Fibroblast of skin of right biceps (primary cell): ENCODE measurements at places on chromosomes 11 and 22.

- peak; percentile 55 for DNase-seq
Observed at GRCh38 chr22:24155627-24156140, 25.6 kb upstream of the SUSD2 start.

- DNase-seq = no peak
Observed at GRCh38 chr11:68956142-68956541, 24.6 kb downstream of the MRGPRD start.

GRCh38 chr11:123429336-123429735, 733 bp upstream of the GRAMD1B start:
- peak; percentile 93 for DNase-seq

DNA sequence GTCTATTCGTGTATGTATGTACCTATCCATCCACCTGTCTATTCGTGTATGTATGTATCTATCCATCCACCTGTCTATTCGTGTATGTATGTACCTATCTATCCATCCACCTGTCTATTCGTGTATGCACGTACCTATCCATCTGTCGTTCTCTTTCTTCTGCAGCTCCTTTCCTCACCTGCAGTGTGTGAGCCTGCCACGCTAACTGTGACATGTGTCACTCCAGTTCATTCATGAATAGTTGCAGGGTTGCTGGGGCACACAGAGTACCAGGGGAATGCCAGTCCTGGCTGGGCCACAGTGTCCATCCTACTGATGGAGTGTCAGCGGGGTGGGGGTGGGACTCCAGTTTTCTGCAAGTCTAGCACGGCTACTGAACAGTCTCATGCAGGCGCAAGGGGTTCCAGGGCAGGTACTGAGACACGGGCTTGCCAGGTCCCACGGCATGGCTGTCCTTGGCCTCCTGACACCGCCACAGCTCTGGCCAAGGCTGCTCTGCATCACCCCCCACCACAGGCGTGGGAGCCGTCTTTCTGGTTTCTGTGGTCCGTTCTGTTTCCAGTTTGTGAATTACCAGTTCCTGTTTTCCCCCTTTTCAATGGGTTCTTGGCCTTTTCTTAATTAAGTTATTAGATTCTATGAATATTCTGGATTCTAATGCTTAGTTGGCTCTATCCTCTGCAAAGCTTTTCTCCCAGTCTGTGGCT, 88.8 kb upstream of the CLDN5 start:
- DNase-seq = no peak

GRCh38 chr11:32137869-32138268, 47.0 kb downstream of the RCN1 start:
- DNase-seq = no peak

DNA sequence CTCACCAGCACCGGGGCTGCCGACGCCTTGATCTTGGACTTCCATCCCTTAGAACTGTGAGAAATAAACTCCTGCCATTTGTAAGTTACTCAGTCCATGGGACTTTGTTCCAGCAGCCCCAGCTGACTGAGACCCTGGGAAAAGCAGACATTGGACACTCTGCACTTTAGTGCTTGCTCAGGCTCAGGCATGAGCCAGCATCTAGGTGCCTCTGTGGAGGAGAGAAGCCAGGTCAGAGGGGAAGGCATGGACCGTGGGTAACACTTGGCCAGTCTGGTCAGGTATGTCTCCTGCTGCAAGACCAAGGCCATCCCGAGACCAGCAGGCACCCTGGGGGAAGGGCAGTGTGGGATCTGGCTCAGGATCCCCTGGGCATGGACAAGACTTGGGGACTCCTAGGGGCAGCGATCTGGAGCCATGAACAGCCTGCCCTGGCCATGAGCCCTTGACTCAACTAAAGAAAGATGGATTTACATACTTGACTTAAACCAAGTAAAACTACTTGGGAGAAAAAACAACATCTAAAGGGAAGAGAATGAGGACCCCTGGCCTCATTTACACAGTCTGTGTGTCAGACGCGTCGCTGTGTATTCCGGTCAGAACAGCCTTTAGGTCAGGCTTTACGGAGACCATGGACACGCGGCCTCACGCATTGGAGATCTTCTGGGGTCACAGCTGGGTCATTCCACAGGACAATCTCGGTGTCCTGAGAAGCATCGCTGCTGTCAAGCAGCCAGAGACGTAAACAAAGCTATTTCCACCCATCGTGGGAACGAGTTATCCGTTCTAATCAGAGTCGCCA, 497.1 kb downstream of the BRD1 start:
- no peak for DNase-seq

DNA sequence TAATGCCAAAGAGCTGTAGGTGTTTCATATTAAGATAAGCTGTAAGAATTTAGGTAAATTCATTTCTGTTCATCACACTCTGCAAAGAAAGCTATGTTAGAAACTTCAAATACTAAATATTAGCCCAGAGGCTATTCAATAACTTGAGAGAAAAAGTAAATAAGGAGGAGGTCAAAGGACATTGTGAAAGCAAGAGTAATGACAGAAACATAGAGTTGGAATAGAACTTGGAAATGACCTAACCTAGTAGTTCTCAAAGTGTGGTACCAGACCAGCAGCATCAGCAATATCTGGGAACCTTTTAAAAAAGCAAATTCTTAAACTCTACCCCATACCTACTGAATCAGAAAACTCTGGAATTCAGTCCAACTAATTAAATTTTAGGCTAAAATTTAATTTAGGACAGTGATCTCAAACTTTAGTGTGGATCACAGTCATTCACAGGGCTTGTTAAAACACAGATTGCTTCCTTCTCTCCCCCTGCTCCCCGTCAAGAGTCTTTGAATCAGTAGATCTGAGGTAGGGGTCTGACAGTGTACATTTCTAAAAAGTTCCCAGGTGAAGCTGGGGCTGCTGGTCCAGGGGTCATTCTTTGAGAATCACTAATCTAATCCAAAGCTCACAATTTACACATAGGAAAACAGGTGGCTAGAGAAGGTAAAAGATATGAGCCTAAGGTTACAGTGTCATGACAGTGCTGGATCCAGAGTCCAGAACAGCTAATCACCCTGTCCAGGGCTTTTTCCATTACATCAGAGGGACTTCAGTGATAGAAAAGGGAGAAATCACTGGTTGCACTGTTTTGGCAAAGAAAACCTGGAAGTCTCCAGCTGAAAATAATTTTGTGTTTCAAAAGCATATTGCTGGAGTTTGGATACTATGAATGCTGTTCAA, 241.1 kb downstream of the SOX6 start:
- DNase-seq = no peak

DNA sequence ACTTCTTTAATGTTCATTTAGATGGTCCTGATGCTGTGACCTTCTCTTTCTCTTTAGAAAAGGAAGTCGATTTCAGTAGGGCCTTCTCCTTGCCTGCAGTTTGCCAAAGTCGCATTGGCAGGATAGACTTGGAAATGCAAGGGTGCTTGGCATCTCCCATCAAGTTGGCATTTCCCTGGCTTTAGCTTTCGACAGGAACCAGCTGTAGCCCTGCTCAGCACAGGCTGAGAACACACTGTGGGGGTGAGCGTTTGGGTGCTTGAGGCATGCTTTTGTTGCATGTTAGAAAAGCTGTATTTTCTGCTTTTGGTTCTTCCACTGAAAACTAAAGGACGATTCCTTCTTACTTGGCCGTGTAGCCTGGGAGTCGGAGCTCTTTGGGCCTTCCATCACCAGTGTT, 37.7 kb downstream of the LDLRAD3 start:
- no peak for DNase-seq

- peak; percentile 57 for DNase-seq
Observed at GRCh38 chr22:41181349-41182241, 23.5 kb upstream of the L3MBTL2 start.

DNA sequence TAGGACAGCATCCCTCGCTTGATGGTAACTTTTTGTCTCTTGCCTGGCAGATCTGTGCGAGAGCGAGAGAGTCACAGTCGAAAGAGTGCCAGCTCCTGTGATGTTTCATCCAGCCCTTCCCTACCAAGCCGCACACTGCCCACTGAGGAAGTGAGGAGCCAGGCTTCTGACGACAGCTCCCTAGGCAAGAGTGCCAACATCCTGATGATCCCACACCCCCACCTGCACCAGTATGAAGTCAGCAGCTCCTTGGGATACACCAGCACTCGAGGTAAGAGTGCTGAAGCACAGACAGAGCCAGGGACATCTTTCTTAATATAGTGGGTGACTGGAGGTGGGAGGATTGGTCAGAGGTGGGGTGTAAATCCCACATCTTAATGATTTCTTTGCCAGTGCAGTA, 61.1 kb downstream of the DEPDC5 start:
- no peak for DNase-seq
